Skin of body (tissue), 3 donors: ENCODE measurements at places on chromosomes 16 and 17. TPM values are rescaled to one million over a fixed set of nuclear protein-coding genes. Genes with fewer than 3 reads are reported as not detected.

DNA sequence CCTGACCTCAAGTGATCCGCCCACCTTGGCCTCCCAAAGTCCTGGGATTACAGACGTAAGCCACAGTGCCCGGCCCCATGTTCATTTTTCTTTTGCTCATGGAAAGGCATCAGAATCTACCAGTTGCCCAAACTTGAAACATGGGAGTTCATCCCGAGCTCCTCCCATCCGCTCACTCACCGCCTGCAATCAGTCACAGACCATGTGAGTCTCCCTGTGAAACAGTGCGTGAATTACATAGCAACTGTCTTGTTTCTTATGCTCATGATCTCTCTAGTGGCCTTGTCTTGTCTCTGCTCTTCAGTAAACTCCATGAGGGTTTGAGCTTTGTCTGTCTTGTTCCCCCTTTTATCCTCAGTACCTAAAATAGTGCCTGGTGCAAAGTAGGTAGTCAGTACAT lies 52.1 kb upstream of the TNRC6A start:
- DNase-seq, result no peak

The ZBTB4 gene
- total RNA-seq, result 16.7 TPM

The TMEM220 gene
- total RNA-seq, result 2.6 TPM

GRCh38 chr16:89701425-89702406 lies at the start of gene SPATA2L:
TSS of gene SPATA2L (minus strand) at chr16:89701705. CDS start at chr16:89701232, 473 bp downstream.
- DNase-seq, result peak; percentile 59

- no peak for DNase-seq
These were observed 14.2 kb downstream of the SPHK1 start for GRCh38 chr17:76398523-76399174.
